Right ventricle myocardium inferior (tissue), 1 donor: ENCODE measurements at places on chromosomes 5 and 9. TPM values are rescaled to one million over a fixed set of nuclear protein-coding genes. Genes with fewer than 3 reads are reported as not detected.

CMBL gene
- total RNA-seq = 46.2 TPM

PRR16 gene
- total RNA-seq = 12.7 TPM

- DNase-seq = no peak
These were observed 942 bp downstream of the PHF2 start for GRCh38 chr9:93577078-93577974.

PRKAA1 gene
- 33.6 TPM for total RNA-seq

DNA sequence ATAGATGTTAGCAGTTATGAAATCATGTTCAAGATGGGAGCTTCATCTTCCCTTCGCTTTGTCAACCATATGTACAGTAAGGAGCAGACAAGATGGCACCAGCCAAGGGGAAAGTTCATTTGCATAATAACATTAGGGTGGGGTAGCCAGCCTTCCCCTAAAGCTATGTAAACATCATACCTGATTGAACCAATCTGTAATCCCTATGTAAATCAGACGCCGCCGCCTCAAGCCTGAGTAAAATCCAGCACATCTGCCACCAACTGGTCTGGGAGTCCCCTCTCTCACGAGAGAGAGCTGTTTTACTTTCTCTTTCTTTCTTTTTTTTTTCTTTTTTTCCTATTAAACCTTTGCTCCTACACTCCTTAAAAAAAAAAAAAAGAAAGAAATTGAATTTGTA, 30.8 kb upstream of the REEP2 start:
- DNase-seq = no peak

ANKRD34B gene
- total RNA-seq = not detected

- no peak for DNase-seq
These were observed 328.9 kb upstream of the MEF2C start for GRCh38 chr5:89211836-89212235.

- DNase-seq = no peak
These were observed 6.7 kb downstream of the CORO2A start for GRCh38 chr9:98185611-98186171.

TMEM252 gene
- total RNA-seq = not detected

DNA sequence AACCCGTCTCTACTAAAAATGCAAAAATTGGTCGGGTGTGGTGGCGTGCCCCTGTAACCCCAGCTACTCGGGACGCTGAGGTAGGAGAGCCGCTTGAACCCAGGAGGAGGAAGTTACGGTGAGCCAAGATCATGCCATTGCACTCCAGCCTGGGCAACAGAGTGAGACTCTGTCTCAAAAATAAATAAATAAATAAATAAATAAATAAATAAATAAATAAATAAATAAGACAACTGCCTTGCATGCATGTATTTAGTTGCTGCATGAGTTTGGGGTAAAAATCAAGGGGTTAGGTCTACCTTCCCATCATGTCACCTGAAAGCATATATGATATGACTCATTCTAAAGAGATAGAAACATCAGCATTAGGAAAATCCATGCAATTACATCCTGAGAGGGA, 254.0 kb downstream of the ADAMTSL1 start:
- no peak for DNase-seq
